ENCODE measurements at places on chromosomes 13 and 19. TPM values are rescaled to one million over a fixed set of nuclear protein-coding genes. Genes with fewer than 3 reads are reported as not detected.
A peak's percentile ranks its signal among the peaks of the same experiment; 100 is the strongest.

DNA sequence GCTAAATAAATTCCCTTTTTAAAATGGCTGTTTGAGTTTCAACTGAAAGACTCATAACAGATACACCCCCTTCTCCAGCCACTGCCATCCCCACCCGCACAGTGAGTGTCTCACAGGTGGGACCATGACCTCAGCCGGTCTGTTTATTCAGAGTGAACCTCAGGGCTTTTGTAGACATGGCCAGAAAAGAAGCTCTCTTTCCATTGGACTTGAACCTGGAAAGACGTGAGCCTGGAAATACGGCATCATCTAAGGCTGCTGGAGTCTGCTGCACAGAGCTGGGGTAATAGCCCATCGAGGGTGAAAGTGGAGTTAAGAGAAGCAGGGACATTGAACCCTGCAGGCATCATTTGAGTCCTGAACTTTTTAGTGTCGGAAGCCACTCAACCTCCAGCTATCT is 15.2 kb upstream of the KPNA3 start:
- no peak for DNase-seq

DNA sequence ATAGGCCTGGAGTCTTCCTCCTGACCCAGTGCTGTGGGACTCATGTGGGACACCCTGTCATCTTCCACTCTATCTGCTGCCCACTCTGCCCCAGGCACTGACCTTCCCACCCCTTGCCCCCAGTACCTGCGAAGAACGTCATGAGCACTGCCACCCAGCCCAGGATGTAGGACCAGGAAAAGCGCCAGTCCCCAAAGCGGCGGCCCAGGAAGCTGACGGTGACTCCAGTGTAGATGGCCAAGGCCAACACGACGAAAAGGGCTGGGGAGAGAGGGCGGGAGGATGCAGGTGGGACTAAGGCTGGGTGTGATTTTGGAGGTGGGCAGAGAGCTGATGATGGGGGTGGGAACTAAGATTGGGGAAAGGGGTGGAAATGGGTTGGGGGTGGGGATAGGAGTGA is 7.4 kb downstream of the LIM2 start:
- no peak for DNase-seq

GRCh38 chr13:114071410-114071809 is 61.0 kb downstream of the RASA3 start:
- no peak for DNase-seq

GRCh38 chr13:23637829-23638228 is 67.6 kb downstream of the TNFRSF19 start:
- peak; percentile 66 for DNase-seq

DNA sequence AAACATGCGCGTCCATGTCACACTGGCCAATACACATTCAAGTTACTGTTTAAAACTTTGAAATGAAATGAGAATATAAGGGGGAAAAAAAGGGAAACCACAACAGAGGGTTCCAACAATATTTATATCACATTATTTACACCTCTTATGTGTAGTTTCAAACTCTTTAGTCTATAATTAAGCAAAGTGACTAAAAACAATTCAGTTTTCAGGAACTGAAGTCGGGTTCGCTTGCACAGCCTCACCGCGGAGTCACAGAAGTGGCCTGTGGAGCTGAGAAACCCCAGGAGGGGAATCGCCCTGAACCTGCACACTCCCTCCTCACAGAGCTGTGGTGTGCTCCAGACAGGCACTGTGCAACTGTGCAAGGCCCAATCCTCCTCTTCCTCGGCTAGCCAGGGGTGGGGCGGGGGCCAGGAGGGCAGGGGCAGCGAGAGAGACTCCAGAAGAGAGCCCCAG is 75.9 kb downstream of the STK24 start:
- no peak for DNase-seq

GRCh38 chr19:11578258-11579142 is 1.1 kb upstream of the ACP5 start:
- DNase-seq: peak; percentile 52

- no peak for DNase-seq
Observed at GRCh38 chr13:91724591-91724990, 326.2 kb downstream of the GPC5 start.

DNA sequence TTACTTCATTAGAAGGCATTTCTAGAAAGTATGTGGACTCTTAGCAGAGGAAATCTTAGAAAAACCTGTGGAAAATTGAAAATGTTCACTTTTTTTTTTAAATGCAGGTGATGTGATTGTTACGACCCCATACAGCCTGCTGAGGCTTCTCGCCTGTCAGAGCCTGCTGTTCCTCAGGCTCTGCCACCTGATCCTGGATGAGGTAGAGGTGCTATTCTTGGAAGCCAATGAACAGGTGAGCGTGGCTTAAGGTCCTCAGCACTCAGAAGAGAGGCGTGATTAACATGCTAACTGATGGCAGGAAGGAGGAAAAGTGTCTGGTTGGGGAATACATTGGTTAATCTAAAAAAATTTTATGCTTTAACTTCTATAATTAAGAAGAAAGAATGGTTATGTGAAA is 71.4 kb downstream of the SLC7A9 start:
- DNase-seq: no peak

GRCh38 chr19:58305932-58306323 is 751 bp downstream of the ERVK3-1 start:
- DNase-seq: no peak

GRCh38 chr13:82675024-82675423 is 1207.2 kb downstream of the SLITRK1 start:
- no peak for DNase-seq

- no peak for DNase-seq
Observed at GRCh38 chr13:99404005-99404755, 97.0 kb upstream of the GPR183 start.

- DNase-seq: no peak
Observed at GRCh38 chr13:100394005-100394695, 194.4 kb downstream of the GGACT start.

DNA sequence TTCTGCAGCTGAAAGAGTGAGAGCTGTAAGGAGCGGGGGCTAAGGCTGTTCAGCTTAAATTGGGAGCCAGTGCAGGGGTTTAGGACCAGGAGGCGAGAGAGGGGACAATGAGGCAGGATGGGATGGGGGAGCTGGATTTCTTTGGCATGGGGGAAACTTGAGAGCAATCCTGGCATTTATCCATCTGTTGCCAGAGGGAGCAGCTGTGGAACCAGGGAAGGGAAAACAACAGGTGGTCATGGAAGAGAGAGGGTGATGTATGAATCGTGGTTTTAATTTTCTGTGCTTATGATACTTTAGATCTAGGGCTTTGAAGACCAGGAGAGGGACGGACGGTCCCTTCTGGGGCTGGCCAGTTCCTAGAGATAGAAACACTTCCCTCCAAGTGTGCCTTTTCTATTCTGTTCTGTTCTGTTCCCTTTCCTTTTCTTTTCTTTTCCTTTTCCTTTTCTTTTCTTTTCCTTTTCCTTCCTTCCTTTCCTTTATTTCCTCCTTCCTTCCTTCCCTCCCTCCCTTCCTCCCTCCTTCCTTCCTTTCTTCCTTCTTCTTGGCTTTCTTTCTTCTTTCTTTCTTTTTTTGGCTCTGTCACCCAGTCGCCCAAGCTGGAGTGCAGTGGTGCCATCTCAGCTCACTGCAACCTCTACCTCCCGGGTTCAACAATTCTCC is 16.0 kb upstream of the CCL25 start:
- DNase-seq: no peak

DNA sequence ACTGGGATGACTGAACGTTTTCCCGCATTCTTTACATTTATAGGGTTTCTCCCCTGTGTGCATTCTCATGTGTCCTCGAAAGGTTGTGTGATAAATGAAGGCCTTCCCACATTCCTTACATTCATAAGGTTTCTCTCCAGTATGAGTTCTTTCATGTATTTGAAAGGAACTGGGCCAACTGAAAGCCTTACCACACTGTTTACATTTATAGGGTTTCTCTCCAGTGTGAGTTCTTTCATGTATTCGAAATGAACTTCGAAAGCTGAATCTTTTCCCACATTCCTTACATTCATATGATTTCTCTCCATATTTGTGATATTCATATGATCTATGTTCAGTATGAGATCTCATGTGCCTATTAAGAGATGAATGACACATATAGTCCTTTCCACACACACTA is 19.4 kb downstream of the ZNF709 start:
- DNase-seq: no peak

GRCh38 chr13:50284540-50284939 is 269.3 kb downstream of the KCNRG start:
- no peak for DNase-seq

GRCh38 chr19:38851622-38852230 is 1.9 kb upstream of the HNRNPL start:
- DNase-seq: peak; percentile 92

GRCh38 chr13:45119469-45119990 is 780 bp upstream of the GTF2F2 start:
- no peak for DNase-seq

- no peak for DNase-seq
Observed at GRCh38 chr19:16205205-16206045, 7.7 kb downstream of the AP1M1 start.

DNA sequence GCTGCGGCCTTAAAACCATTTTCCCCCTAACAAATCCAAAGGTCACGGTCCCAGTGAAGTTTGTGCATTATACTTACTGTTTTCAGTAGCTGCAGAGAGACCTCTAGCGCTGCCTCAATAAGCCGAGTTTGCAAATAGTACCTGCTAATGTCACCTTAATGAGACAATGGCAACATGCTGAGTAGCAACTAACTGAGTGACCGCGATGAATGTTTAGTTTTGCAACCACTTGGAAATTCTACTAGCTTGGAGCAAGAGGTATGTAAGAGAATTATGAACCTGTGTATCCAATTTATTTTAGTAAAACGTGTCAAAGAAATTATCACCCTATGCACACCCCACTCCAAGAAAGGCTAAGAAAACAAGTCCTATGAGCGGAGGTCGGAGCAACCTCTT is 1.2 kb downstream of the KPNA3 start:
- DNase-seq: no peak

DNA sequence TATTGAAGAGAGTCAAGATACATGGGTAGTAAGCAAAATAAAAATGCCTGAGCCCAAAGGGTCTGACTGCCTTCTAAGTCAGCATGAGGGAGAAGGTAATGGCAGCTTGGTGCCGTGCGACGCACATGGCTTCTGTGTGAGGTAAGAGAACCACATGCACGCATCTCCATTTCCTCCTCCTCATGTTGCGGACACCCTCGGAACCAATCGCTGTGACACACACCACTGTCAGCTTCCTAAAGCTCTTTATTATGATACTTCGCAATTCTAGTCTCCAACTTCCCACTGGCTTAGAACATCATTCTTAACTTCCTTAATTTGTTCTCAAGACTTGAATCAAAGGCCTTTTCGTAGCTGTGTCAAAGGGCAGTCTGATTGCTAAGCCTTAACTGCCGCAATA is 170.1 kb downstream of the OXGR1 start:
- DNase-seq: no peak

- no peak for DNase-seq
Observed at GRCh38 chr19:38908911-38909310, 3.1 kb downstream of the CCER2 start.

DNA sequence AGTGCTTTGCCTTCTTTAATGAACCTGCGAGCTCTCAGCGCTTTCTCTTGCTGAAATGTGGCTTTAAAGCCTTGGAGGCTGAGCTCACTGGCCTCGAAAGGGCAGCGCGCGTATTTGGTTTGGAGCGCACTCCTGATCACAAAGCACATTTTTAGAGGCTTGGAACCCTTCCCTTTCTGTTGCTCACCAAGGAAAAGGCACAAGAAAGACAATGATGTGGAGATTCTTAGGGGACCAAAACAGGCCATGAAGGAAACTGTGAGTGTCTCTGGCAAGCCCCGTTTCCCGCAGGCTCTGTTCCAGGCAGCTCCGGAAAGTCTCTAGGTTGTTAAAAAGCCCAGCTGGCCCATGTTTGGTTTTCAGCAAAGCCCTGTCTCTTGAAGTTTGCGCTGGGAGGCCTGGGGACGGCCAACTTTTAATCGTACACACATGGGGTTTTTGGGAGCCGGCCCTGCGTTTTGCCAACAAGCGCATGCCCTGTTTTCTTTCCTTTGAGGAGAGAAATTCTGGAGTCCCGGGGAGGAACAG is 9.4 kb upstream of the SPC24 start:
- DNase-seq: no peak

DNA sequence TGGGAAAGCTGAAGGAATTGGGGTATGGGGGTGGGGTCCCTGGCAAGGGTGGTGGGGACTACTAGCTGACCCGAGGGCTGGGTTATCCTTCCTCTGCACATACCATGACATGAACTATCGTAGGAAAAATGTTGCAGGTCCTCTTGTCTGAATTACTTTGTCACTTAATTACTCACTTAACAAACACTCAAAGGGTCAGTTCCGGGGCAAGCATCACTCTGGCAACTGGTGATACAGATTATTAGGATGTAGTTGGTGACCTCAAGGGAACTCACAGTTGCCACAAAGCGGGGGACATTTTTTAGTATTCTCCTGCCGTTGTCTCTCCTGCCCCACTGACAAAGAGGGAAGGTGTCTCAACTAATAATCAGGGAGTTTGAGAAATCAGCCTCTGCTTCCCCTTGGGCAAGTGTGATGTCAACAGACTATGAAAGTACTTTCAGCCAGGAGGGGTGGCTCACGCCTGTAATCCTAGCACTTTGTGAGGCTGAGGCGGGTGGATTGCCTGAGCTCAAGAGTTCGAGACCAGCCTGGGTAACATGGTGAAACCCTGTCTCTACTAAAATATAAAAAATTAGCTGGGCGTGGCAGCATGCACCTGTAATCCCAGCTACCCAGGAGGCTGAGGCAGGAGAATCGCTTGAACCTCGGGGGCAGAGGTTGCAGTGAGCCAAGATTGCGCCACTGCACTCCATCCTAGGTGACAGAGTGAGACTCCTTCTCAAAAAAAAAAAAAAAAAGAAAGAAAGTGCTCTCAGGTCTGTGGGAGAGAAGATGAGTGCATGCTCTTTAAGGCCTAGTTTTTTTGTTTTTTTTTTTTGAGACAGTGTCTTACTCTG is 10.3 kb downstream of the DNAJB1 start:
- DNase-seq: no peak

GRCh38 chr19:44808463-44809371 is at the start of gene BCAM:
Gene BCAM (plus strand): TSS chr19:44809103. CDS start chr19:44809125, 22 bp downstream.
- DNase-seq: peak; percentile 54

DNA sequence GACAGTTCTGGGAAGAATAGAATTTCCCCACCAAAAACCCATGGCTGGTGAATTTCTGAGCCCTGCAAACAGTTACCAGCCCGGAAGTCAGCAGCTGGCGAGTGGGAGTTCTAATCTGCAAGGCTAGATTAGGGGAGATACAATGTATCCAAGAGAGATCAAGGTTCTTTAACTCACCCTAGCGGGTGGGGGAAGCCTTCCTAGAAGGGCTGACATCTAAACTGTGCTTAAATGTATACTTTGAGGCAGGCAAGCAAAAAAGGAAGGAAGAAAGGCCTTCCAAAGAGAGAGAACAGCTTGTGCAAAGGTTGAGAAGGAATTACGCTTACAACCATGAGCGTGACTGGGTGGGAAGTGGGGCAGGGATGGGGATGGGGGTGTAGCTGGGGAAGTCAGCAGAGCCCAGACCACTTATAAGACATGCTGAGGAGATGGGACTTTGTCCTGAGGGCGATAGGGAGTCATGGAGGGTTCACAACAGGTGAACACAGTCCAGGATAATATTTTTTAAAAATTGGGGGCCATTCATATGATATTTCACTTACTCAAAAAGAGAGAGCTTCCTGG is 20.8 kb upstream of the ZNRF4 start:
- no peak for DNase-seq

MBD3L3 gene
- total RNA-seq: 1.3 TPM

TMEM86B gene
- total RNA-seq: 7.6 TPM

LYPD5 gene
- total RNA-seq: not detected

SSC5D gene
- total RNA-seq: 7.6 TPM

RAB3A gene
- 77.4 TPM for total RNA-seq

CNFN gene
- total RNA-seq: 2.8 TPM

PAF1 gene
- total RNA-seq: 36.2 TPM

CGB5 gene
- not detected for total RNA-seq

TMEM161A gene
- total RNA-seq: 16.2 TPM

SPINT2 gene
- 78.9 TPM for total RNA-seq

CD33 gene
- total RNA-seq: not detected

PEAK3 gene
- not detected for total RNA-seq
